ENCODE measurements at places on chromosomes 6 and 20.

DNA sequence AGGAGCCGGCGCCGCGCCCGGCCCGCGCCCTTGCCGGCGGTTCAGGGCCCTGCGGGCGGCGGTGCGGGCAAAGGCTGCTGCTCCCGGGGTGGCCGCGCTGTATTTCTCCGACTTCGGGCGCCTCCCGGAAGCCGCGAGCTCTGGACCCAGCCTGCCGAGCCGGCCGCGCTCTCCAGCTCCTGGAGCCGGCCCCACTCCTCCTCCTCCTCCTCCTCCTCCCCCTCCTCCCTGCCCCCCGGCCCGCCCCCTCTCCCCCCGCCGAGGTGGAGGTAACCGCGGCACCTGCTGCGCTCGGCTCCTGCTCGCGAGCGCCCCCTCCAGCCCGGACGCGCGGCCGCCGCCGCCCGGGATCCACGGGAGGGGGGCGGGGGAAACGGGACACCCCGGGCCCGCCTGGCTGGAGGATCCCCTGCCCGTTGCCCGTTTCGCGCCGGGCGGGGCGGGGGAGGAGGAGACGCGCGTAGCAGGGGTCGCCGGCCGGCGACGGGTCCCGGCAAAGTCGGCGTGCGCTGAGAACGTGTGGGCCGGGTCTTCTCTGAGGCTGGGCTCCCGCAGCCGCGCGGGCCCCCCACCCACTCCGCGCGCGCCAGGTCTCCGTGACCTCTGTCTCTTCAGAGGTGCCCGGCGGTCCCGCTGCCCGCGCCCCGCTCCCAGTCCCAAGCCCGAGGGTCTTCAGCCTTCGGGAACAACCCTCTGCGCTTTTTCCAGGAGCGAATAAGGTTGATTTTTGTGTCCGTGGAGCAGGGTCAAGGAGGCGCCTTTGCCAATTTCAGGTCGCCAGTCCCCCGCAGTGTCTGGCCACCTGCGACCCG is at the start of gene SLC22A23:
Gene SLC22A23, minus strand, starts transcription at position 153 of the 812 bp plus-strand sequence. CDS start 491 bp downstream, outside the sequence.
- DNase-seq = no peak

- DNase-seq = no peak
Measured at GRCh38 chr6:87200469-87201175, 45.3 kb downstream of the ZNF292 start.

DNA sequence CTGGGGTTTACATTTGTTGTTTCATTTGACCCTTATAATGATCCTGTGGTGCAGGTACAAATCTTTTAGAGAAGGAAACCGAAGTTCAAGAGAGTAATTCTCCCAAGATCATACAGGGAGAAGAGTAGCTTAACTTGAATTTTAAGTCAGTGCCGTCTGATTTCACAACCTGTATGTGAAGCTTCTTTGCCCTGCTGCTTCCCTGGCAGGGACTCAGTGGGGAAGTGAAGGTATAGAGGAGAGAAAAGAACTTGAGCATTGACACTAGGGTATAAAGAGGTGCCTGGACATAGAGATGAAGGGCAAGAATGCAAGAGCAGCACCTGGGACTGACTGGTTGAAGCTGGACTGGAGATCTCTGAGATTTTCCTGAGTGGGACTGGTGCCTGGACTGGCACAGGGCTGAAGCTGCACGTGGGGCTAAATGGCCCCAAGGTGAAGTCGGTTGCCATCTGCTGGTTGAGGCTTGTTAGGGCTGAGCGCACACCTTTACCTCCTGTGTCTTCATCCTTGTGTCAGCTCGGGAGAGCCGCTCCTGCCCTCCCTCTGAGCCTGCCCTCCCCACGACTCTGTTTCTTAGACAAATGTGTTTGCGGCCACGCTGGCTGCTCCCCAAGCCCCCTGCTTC is 41.8 kb downstream of the FARS2 start:
- DNase-seq = peak; percentile 13

DNA sequence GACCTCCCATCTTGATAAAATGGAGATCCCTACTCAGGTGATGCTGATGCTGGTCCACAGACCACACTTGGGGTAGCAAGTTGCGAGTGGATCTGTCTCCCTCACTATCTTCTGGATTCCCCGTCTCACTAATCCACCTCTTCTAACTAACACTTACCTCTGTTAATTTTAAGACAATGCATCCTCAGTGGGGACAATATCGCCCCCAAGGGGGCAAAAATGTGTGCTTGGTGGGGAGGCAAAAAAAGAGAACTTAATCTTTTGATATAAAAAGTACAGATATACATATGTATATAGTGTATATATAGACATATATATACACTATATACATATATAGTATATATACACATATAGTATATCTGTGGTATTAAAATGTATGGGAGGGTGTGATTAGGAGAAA is 4.3 kb downstream of the LRFN2 start:
- no peak for DNase-seq

GRCh38 chr6:129920103-129920798 is 59.1 kb upstream of the TMEM244 start:
- DNase-seq = no peak

- DNase-seq = no peak
Measured at GRCh38 chr6:147046141-147046877, 157.9 kb upstream of the STXBP5 start.

GRCh38 chr6:12967686-12968085 is 251.1 kb downstream of the PHACTR1 start:
- DNase-seq = no peak

- no peak for DNase-seq
Measured at GRCh38 chr6:3885262-3886036, 36.3 kb downstream of the FAM50B start.

- DNase-seq = peak; percentile 59
Measured at GRCh38 chr6:111721753-111722154, 116.1 kb upstream of the TRAF3IP2 start.

DNA sequence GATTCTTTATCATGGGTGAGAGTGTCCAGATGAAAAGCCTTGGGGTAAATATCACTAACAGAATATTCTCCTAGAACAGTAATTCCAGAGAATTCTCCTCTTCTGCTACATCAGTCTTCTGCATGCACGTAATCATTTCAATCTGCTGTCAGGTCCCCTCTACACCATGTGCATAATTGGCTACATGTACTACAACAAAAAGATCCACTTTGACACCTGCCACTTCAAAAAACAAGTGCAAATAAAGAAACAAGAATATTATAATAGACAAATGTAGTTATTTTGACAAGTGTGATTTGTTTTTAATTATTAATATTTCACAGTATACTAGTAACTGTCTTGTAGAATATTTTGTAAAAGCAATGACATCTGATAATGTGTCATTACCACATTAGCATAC is 154.2 kb downstream of the SAMD5 start:
- no peak for DNase-seq

DNA sequence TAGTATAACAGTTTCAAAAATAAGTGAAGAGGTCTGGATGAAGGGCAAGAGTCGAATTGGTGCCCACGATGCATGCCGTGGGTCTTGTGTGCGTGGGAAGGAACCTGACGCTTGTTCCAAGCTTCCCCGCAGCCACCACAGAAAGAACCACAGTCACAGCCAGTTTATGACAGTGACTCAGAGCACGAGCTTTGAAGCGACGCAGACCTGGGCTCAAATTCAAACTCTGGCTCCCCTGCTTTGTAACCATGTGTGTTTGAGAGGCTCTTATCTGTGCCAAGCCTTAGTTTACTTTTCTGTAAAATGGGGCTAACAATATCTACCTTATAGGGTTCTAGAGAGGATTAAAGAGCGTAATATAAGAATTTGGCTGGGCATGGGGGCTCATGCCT is 65.5 kb downstream of the SYNJ2 start:
- no peak for DNase-seq

GRCh38 chr20:12130781-12131180 is 213.1 kb downstream of the BTBD3 start:
- DNase-seq = no peak

- DNase-seq = no peak
Measured at GRCh38 chr6:107691062-107691751, 132.9 kb downstream of the SCML4 start.

GRCh38 chr20:46757135-46757534 is 47.7 kb downstream of the SLC2A10 start:
- no peak for DNase-seq

GRCh38 chr6:43092635-43093034 is 16.5 kb downstream of the PTK7 start:
- no peak for DNase-seq

- no peak for DNase-seq
Measured at GRCh38 chr6:139149383-139149782, 14.5 kb downstream of the HECA start.

DNA sequence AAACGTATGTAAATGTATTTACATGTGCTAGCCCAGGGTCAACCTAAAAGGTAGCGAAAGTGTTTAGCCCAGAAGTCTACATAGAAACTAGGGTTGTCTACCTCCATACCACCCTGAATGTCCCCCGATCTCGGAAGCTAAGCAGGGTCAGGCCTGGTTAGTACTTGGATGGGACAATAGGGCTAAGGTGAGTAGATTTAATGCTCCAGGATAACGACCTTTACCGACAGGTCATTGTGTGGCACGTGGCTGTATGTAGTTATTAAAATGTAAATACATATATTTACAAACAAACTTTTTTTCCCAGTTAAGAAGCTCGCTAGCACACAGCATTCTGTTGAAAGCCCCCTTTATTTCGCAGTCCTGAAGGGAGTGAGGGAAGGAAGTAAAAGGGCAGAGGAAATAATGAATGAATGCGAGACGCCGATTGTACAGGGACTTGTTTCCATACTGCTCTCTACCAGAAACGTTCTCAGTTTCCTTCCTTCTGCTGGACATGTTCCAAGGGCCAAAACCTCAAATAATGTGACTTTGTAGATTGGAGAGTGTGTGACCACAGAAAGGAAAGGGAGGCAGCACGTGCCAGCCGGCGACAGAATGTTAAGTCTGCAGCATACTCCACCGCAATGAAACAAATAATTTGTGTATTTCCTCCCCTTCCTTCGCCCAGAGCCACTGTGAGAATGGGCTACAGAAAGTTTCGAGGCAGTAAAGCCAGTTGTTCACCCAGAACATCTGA is 612 bp downstream of the ADAT2 start:
- DNase-seq = peak; percentile 21

GRCh38 chr6:56580271-56580670 is 62.4 kb downstream of the DST start:
- no peak for DNase-seq

DNA sequence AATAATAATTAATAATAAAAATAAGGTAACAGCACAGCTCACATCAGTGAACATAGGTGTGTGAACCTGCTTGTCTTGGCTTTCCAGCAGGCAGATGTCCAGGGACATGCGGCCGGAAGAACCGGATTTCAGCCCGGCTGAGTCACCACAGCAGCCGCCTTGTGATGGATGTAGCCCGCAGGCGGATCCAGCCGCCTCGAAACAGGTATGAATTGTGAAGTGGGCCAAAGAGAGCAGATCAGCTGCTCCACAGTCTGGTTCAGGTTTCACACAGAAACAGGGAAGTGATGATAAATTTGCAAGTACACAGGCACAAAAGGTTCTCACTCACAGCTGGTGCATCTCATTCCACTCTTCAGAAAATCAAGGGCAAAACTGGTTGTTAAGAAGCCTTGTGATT is 55.1 kb downstream of the ID4 start:
- DNase-seq = no peak

DNA sequence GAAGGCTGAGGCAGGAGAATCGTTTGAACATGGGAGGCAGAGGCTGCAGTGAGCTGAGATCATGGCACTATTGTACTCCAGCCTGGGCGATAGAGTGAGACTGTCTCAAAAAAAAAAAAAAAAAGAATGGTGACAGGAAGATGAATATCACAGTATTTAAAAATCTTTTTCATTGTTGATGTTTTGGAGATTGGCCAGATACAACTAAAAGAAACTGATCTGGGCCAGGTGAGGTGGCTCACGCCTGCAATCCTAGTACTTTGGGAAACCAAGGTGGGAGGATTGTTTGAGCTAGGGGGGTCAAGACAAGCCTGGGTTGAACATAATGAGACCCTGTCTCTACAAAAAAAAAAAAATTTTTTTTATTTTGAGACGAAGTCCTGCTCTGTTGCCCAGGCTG is 52.1 kb downstream of the TRAF3IP2 start:
- no peak for DNase-seq

GRCh38 chr6:158640519-158640918 is 4.0 kb downstream of the DYNLT1 start:
- no peak for DNase-seq

GRCh38 chr6:31712296-31712695 is 2.9 kb upstream of the LY6G6D start:
- no peak for DNase-seq

- DNase-seq = no peak
Measured at GRCh38 chr20:41570557-41570956, 47.6 kb downstream of the CHD6 start.

DNA sequence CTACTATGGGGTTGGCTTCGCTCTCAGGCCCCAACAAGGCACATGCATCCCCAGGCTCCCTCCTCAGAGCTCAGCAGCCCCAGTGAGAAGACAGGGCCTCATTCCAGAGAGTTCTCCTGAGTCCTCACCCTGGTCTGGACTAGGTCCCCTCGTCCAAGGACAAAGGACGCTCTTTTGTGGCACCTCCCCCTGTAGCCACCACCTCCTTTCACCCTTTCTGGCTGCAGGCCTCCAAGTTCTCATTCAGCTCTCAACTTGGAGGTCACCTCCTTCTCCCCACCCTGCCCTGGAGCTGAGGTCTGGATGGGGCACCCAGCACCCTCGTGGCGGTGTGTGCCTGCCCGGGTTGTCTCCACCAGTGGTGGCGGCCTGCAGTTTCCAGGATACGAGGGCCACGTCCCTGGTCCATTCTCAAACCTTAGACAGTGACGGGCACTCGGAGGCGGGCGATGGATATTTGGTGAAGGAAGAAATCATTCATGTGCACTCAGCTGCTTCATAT is 2.5 kb downstream of the UNC93A start:
- no peak for DNase-seq

Measured in thymus (tissue), 14 donors.